ENCODE measurements at places on chromosomes 2 and 18.

GRCh38 chr2:30678410-30679137, 128.7 kb downstream of the CAPN13 start:
- DNase-seq = no peak

GRCh38 chr2:149353421-149353820, 23.0 kb downstream of the LYPD6 start:
- DNase-seq = no peak

- DNase-seq = no peak
Measured at GRCh38 chr2:32067549-32067948, 4.2 kb downstream of the SPAST start.

DNA sequence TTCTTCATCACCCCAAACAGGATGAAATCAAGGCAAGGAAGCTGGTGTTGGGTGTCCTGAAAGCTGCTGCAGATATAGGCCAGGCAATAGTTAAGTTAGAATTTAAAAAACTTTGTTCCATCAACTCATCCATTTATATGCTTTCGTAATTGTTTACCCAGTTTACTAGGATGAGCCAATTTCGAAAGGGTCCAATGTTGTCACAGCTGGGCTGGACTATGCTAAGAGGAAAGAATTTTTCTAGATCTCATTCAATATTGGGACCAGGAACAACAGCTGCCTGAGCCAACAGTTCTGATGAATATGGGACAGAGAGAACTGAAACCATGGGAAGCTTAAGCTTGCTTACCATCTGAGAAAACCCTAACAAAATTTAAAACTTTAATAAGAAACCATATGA, 21.6 kb upstream of the SP3 start:
- no peak for DNase-seq

GRCh38 chr2:16661936-16662839, 3.4 kb downstream of the CYRIA start:
- no peak for DNase-seq

DNA sequence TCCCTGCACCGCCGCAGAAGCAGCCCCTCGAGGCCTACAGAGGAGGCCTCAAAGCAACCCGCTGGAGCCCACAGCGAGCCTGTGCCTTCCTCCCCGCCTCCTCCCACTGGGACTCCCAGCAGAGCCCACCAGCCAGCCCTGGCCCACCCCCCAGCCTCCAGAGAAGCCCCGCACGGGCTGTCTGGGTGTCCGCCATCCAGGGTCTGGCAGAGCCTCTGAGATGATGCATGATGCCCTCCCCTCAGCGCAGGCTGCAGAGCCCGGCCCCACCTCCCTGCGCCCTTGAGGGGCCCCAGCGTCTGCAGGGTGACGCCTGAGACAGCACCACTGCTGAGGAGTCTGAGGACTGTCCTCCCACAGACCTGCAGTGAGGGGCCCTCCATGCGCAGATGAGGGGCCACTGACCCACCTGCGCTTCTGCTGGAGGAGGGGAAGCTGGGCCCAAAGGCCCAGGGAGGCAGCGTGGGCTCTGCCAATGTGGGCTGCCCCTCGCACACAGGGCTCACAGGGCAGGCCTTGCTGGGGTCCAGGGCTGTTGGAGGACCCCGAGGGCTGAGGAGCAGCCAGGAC, 31.2 kb downstream of the GPC1 start:
- DNase-seq = no peak
